OCI-M1 (cell line): ENCODE measurements at places on chromosomes 6 and 20.
A peak's percentile ranks its signal among the peaks of the same experiment; 100 is the strongest.

GRCh38 chr6:3725145-3726047 lies 26.1 kb downstream of the PXDC1 start:
- DNase-seq: no peak

DNA sequence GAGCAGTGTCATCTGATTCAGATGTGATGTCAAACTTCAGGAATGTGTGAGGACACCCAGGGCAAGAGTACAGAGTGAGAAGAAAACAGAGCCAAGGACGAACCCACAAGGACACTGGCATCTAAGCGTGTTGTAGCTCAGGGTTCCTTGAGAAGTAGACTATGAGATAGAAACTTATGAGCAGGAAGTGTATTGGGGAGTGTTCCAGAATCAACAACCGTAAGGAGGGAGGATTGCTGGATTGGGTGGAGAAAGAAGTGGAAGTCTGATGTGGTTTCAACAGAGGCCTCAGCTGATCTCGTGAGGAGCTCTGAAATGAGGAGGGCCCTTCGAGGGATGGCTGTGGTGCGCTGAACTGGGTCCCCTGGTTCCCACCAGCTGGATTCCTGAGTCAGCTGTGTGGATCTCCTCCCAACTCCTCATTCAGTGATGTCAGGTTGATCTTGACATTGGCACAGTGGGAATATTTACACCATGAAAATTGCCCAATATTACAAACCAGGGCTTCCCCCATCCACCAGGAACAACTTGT lies 25.7 kb upstream of the IGF2R start:
- no peak for DNase-seq

- no peak for DNase-seq
These were observed 19.4 kb downstream of the MAP3K5 start for GRCh38 chr6:136772685-136773472.

DNA sequence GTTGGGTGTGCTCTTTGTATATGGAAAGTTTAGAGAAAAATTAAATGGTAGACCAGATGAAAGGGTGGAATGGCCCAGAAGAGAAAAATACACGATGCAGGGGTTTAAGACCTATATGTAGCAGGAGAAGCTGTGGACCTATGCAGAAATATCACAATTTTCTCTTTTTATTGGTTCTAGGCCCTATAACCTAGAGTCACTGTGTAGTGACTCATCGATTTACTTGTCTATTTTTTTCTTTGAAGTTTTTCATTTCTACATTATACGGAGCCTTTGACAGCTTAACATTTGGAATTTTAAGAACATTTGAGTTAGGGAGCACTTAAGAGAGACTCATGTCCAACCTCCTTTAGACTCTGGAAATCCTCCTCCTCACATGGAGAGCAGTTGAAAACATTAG lies 28.3 kb upstream of the ADGRF1 start:
- DNase-seq: no peak

- DNase-seq: no peak
These were observed 32.5 kb downstream of the ZFAND3 start for GRCh38 chr6:37851997-37852524.

- no peak for DNase-seq
These were observed 49.5 kb downstream of the SMAP1 start for GRCh38 chr6:70717038-70717801.

GRCh38 chr6:43708860-43709653 lies 21.5 kb upstream of the MRPS18A start:
- DNase-seq: peak; percentile 89

GRCh38 chr20:57065646-57066045 lies 200.8 kb downstream of the BMP7 start:
- DNase-seq: no peak

- DNase-seq: peak; percentile 58
These were observed 10.2 kb downstream of the PTPN1 start for GRCh38 chr20:50520222-50520880.

DNA sequence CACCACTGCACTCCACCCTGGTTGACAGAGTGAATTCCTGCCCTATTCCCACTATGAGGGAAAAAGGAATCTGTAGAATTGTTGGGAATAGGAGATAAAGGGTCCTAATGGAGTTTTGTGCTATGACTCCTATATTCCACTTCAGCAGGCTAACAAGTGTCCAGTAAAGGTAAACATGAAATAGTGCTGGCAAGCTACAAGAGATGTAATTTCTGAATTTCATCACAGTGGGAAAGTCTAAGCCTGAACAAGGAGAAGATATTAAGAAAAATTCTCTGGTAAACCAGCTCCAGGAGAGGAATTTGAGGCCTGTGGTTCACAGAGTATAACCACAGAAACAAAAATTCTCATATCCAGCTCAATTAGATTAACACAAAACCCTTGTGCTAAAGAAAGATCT lies 10.3 kb upstream of the C6orf58 start:
- no peak for DNase-seq

- DNase-seq: no peak
These were observed 2.6 kb downstream of the BACH2 start for GRCh38 chr6:90294008-90294511.

DNA sequence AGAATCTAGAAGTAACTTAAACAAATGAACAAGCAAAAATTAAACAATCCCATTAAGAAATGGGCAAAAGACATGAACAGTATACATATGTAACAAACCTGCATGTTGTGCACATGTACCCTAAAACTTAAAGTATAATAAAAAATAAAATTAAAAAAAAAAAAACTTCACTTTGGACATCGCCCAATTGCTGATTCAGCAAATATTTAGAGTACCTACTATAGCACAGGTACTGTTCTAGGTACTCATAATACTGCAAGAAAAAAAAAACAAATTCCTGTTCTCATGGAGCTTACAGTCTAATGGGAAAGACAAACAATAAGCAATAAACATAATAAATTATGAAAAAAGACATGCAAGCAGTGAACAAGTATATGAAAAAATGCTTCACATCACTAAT lies 501.5 kb upstream of the HS3ST5 start:
- DNase-seq: no peak

DNA sequence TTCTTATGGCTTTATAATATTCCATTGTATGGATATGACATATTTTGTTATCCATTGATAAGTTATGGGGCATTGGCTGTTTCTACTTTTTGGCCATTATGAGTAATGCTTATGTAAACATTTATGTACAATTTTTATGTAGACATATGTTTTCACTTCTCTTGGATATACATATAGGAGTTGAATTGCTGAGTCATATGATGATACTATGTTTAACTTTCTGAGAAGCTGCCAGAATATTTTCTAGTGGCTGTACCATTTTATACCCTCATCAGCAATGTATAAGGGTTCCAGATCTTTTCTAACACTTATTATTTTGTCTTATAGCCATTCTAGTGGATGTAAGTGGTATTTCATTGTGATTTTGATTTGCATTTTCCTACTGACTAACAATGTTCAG lies 23.1 kb downstream of the OTOR start:
- DNase-seq: no peak

DNA sequence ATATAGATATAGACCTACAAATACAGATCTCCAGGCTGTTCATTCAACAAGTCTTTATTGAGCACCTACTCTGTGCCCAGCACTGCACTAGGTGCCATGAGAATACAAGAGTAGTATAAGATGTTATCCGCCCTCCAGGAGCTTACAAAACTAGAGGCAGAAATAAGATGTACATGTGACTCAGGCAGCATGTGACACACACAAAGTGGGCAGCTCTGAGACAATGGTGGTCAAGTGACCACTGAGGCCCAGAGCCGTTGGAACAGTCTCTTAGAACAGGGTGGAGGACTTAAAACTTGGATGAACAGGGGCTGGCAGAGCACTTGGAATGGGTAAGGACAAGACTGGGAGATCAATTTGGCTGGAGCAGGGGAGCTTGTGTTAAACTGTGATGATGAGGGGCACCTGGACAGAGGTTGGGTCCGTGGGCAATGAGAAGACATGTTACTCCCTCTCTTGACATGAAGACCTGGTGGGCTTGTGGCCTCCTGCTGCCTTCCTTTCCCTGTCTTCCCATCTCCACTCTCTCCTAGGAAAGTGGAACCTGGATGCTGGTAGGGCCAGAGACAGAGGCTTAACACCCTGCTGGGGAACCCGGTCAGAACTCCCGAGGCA lies 21.2 kb downstream of the TRIM15 start:
- no peak for DNase-seq

- DNase-seq: peak; percentile 94
These were observed 87.9 kb upstream of the RBM24 start for GRCh38 chr6:17193106-17193775.

GRCh38 chr6:156776470-156776839 lies 723 bp upstream of the ARID1B start:
- DNase-seq: peak; percentile 87
